Natural killer cell (primary cell): ENCODE measurements at places on chromosomes 13 and 19. TPM values are rescaled to one million over a fixed set of nuclear protein-coding genes. Genes with fewer than 3 reads are reported as not detected.

The ZNF888 gene
- 8.0 TPM for total RNA-seq

- H3K4me3 ChIP-seq = no peak overlapping the region
- no peak overlapping the region for H3K27ac ChIP-seq
- no peak for DNase-seq
- H3K27me3 ChIP-seq = no peaks in the 10 kb centered on the region
- no peaks in the 10 kb centered on the region for H3K36me3 ChIP-seq
Measured at GRCh38 chr13:92901739-92902138, 324.9 kb upstream of the GPC6 start.

DNA sequence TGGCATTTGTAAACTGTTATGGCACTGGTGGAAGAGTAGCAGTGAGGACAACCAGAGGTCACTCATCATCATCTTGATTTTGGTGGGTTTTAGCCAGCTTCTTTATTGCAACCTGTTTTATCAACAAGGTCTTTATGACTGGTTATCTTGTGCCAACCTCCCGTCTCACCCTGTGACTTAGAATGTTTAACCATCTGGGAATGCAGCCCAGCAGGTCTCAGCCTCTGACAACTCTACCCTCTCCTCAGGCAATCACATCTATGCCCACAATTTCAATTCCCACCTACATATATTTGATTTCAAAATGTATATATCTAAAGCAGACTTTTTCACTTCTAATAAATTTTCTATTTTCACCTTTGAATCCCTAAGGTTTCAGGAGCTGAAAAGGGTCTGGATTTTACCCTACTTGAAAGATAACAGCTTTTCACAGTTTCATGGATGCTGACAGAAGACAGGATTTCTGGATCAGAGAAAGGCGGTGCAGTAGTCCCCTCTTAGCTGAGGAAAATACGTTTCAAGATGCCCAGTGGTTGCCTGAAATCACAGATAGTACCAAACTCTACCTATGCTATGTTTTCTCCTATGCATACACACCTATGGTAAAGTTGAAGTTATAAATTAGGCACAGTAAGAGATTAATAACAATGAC is 1171.8 kb downstream of the DIAPH3 start:
- no peaks in the 10 kb centered on the region for H3K27me3 ChIP-seq
- no peak overlapping the region for H3K4me3 ChIP-seq
- no peak overlapping the region for H3K27ac ChIP-seq
- DNase-seq = no peak
- H3K36me3 ChIP-seq = no peaks in the 10 kb centered on the region

DNA sequence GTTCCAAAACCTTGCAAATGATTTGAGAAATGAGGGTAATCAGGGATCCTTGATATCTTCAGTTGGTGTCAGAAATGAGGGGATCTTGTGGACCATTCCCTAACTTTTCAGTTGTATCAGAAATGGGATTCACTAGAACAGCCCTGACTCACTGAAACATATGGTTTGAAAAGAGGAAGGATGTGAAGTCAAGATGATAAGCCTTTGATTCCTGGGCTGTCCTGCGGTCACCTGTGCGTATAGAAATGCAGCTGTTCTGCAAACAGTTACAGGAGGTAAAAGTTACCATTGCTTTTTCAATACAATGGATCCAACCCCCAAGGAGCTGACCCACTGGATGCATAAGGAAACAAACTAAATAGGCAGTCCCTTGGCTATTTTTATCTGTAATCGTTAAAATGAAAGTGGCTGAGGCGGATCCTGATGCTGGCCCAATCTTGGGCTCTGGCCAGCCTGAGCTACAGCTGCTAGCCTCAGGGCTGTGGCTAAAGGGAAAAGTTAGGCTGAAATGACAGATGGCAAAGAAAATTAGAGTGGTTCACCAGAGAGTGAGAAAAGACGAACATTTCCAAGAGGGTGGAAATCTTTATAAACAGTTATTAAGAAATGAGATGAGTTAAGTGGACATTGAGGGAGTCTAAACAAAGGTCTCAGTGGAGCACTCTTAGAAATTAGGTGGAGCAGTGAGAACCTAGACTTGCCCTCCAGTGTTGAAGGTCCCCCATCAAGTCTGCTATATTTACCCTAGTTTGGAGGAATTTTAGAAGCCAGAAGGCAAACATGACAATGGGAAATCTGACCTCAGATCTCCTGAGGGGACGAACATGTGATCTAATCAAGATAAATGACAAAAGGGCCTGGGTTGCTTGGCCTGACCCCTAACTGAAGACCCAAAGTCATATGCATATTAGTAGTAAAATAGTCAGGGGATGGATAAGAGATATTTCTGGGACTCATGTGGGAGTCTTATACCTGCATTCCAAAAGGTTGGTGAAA is 7.6 kb downstream of the SIGLECL1 start:
- H3K36me3 ChIP-seq = no peaks in the 10 kb centered on the region
- no peaks in the 10 kb centered on the region for H3K4me1 ChIP-seq
- no peak for DNase-seq
- no peak overlapping the region for H3K4me3 ChIP-seq
- H3K27me3 ChIP-seq = no peaks in the 10 kb centered on the region
